ENCODE measurements at places on chromosomes 1 and 21. TPM values are rescaled to one million over a fixed set of nuclear protein-coding genes. Genes with fewer than 3 reads are reported as not detected.

DNA sequence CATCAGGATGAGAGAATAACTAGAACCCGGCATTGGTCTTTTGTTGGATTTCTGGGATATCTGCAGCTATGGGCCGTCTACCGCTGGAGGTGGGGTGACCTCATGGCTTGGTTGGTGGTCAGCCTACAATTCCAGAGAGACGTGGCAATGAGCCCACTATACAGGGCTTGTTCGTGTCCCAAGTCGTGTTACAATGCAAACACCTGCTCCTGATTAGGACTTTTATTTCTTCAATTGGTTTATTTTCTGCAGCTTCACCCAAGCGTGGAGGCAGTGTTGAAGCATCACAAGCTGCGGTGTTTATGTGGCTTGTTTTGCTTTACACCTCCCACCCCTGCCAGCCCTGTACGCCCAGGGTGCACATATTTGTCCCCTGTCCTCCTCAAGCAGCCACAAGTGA lies 211.7 kb upstream of the TMEM51 start:
- no peak for DNase-seq

DNA sequence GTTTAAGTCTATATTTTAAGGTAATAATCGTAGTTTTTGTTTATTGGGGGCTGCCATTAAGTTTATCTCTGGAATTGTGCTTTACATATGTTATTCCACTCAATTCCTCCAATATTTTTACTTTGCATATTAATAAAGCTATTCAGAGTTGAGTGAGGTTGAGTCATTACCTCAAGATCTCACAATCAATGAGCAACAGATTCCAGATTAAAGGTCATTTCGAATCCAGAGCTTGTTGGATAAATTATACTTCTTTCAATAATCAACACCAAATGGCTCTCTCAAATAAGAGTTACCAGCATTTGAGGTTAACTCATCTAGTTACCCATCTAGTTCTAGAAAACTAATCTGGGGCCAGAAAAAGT lies 16.7 kb downstream of the RGS4 start:
- DNase-seq = no peak

GRCh38 chr21:20592463-20592862 lies 405.7 kb upstream of the NCAM2 start:
- no peak for DNase-seq

- DNase-seq = no peak
These were observed 16.2 kb downstream of the AZIN2 start for GRCh38 chr1:33097137-33097611.

DNA sequence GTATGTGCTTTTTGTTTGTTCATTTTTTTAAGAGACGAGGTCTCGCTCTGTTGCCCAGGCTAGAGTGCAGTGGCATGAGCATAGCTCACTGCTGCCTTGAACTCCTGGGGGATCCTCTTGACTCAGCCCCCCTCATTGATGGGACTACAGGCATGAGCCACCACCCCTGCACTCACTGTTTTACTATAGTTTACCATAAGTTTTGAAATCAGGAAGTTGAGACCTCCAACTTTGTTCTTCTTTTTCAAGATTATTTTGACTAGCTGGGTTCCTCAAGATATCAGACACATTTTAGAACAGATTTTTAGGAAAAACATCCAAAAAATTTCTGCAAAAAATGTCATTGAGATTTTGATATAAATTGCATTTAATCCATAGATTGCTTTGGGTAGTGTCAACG lies 120.4 kb upstream of the FGGY start:
- no peak for DNase-seq

- DNase-seq = no peak
These were observed 66.6 kb downstream of the CD34 start for GRCh38 chr1:207844371-207844770.

- no peak for DNase-seq
These were observed 58.2 kb downstream of the ARHGEF10L start for GRCh38 chr1:17597651-17598050.

GRCh38 chr21:16913010-16913409 lies 599.8 kb upstream of the CXADR start:
- no peak for DNase-seq

- DNase-seq = no peak
These were observed 134.4 kb upstream of the EDN2 start for GRCh38 chr1:41618871-41619270.

- DNase-seq = no peak
These were observed 898.6 kb downstream of the AMY1C start for GRCh38 chr1:104648269-104648691.

DNA sequence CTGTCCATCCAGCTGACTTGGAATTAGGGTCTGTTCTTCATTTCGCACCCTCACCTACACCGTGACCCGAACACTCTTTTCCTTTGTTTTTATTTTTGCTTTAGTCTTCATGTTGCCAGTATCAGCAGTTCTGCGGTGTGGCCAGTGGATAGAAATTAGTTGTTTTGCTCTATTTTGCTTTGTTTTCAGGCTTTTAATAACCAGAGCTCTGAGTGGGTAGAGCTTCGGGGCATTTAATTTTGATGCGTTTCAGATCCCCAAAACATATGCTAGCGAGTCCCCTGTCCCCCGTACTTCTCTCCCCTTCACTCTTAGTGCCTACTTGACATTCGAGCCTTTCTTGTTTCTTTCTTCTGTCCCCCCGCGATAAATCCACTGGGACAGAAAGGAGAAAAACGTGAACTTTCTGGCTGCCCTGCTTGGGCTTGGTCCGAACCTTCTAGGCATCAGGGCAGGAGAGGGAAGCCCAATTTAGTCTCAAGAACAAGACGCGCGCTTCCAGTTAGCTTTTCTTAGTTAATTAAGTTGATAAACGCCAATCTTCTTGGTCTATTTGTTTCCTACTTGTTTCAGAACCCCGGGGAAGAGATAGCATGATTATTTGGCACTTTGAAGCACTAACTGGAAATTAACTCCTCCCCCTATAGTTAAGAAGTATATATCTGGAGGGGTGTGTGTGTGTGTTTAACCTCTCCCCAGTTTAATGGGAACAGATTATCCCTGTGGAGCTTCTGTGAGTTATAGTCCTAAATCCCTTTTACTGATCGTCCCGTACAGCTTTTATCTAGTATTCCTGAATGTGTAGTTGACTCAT lies 839 bp downstream of the SWT1 start:
- no peak for DNase-seq

GRCh38 chr1:16088996-16089395 lies 15.5 kb upstream of the FAM131C start:
- DNase-seq = peak; percentile 1

DNA sequence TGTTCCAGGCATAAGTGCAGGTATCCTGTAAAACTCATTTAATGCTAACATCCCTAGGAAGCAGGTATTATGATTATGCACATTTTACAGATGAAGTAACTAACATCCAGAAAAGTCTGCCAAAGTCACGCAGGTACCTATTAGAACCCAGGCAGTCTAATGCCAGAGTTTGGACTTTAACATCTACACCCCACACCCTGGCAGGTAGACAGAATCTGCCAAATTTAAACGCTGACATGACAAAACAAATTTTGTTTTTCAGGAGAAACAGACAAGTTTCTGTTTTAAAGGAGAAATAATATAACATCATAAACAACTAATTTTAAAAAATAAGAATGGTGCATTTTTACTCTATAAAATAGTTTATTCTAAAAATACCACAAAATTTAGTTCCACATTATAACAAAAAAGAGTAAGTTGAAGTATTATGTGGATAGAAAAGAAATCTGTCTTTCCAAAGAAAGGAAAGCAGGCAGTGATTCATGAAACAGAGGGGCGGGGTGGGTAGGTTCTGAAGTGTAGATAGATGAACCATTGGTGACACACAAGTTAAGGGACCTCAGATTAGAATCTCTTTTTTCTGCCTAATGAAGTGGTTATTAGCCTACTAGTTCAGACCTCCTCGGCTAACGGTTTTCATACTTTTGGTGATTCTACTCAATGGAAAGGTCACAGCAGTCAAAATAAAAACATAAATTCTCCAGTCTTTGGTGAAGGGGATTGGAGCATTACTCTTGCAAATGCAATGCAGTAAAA lies 1.7 kb downstream of the ASPM start:
- DNase-seq = peak; percentile 18

LCE1D gene
- not detected for total RNA-seq

GRCh38 chr1:191589536-191589935 lies 568.7 kb upstream of the RGS18 start:
- DNase-seq = no peak

ABCG1 gene
- 28.7 TPM for total RNA-seq

DNA sequence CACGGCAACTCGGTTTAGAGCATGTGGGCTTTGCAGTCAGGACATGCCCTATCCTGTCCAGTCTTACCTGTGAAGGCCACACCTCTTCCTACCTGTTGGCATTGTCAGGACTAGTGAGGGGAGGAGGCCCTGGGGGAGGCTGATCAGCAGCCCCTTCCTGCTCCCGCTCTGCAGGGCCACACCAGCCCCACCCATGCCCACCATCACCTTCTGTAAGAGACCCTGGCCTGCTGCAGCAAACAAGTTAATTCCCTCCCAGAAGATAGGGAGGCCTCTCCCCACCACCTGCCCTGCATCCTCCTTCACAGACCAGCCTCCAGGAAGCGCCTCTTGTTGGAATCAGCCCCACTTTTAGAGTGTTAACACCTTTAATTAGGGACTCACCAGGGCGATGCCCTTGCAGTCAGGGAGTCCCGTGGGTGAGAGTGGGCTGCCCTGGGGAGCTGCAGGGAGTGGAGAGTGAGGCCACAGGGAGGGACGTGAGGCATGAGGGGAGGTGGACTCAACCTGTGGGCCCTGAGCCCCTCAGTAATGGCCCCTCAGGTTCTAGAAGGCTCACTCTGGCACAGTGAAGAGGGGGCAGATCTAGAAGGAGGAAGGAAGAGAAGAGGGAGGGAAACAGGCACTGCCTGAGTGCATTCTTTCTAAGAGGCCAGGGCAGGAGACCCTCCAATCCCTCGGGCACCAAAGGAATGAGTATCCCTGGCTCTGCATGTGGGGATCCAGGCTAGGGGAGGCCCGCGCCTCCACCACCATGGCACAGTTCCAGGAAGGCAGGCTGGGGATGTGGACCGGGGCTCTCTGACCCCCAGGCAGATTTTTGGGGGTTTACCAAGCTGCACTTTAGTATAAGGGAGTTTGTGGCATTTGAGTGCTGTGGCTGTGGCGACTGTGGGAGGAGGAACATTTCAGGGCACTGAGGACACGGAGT lies 8.2 kb downstream of the UMODL1 start:
- DNase-seq = no peak

Data from activated naive CD4-positive, alpha-beta T cell treated with anti-CD3 and anti-CD28 coated beads for 36 hours (primary cell).